ENCODE measurements at places on chromosomes 11 and 22.

- DNase-seq: no peak
Observed at GRCh38 chr11:70233511-70233934, 30.4 kb downstream of the FADD start.

DNA sequence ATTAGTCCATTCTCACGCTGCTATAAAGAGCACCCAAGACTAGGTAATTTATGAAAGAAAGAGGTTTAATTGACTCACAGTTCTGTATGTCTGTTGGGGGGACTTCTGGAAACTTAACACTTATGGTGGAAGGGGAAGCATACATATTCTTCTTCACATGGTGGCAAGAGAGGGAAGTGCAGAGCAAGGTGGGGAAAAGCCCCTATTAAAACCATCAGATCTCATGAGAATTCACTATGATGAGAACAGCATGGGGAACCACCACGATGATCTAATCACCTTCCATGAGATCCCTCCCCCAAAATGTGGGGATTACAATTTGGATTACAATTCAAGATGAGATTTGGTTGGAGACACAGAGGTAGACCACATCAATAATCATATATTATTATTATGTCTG lies 25.7 kb downstream of the CEP57 start:
- DNase-seq: no peak

GRCh38 chr11:118914987-118915386 lies 10.7 kb downstream of the BCL9L start:
- DNase-seq: no peak

DNA sequence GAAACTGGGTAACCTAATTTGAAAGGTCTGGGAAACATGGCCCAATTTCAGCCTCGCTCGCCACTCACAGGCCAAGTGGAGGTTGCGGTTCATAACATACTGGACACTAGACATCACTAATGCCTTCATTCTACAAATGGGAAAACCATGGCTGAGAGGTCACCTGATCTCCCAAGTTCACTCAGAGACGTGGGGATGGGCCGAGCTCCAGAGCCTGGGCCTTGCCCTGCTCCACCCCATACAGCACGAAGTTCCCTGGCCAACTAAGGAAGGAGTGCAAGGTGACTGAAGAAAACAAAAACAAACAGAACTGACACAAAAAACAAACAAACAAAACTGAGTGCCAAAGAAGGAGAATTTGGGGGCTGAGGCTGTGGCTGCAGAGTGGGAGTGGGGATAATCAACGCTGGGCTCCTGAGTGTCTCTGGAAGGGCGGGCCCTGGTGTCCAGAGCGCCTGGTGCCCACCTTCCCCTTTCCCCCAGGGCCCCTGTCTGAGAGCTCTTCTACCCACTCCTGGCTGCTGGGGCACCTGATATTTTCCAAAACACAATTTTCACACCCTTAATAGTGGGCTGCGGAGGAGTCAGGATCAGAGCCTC lies 46.5 kb upstream of the ADA2 start:
- DNase-seq: no peak

GRCh38 chr22:36197514-36198146 lies 4.0 kb downstream of the APOL4 start:
- DNase-seq: no peak

DNA sequence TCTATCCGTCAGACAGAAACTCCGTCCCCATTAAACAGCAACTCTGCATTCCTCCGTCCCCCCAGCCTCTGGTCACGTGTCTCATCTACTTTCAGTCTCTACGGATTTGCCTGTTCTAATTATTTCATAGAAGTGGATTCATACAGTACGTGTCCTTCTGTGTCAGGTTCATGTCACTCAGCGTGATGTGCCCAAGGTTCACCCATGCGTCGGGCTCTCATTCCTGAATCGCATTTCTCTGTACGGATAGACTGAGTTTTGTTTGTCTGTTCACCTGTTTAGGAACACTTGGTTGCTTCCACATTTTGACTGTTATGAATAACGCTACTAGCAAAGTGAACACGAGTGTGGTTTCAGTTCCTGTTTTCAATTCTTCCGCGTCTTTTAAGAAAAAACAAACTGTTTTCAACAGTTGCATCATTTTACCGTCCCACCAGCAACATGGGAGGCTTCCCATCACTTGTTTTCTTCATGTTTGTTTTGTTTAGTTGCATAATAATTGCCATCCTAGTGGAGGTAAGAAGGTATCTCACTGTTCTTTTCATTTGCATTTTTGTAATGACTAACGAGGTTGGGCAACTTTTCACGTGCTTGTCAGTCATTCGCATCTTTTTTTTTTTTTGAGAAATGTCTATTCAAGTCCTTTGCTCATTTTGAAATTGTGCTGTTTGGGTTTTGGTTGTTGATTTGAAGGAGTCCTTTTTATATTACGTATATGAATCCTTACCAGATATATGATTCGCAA lies 8.9 kb upstream of the NLRP6 start:
- no peak for DNase-seq

Data from caudate nucleus (tissue), 63 donors.